ENCODE measurements at places on chromosomes 2 and 18.

DNA sequence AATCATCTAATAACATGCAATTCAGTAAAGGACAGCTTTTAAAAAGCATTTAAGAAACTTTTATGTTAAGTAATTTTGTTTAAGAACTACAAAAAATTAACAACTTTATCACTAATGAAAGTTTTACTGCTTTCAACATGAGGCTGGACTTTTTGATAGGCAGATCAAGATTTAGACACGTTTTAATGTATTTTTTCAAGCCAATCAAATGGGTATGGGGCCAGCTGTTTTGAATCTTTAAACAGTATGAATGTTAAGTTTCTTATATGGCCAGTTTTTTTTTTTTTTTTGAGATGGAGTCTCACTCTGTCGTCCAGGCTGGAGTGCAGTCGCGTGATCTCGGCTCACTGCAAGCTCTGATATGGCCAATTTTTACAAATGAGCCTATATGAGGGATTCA, 73.1 kb downstream of the ST6GAL2 start:
- DNase-seq = no peak

DNA sequence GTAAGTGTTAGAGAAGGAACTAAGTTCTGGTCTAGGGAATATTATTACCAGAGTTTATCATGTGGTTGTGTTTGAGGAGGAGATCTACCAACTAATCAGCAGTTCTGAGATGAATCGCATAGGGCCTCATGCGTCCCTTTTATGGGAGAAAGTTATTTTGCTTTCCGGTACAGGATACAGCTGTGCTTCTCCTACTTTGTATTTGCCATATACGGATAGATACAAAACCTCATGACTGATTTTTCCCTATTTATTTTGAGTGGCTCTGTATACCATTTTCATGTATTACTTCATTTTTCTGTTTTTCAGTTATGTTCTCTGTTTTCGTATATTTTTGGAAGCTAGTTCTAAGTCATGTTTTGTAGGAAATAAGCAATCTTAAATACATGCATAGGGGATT, 66.8 kb downstream of the ACSL3 start:
- DNase-seq = no peak

DNA sequence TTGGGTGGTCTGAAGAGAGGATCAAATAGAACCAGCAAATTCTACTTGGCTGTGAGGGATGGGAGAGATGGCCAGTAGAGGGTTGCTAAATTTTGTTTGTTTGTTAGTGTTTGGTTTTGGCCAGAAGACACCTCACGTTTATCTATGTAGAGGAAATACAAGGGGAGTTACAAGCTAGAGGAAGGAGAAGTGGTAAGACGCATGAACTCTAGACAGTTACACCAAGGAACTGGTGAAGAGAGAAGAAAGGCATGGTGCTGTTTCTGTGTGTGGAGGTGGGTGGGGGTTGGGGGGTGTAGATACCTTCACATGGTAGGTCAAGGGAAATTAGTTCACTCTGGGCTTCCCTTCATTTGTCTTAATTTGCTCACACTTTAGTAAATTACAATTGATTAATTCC, 25.6 kb downstream of the RASGRP3 start:
- DNase-seq = no peak

DNA sequence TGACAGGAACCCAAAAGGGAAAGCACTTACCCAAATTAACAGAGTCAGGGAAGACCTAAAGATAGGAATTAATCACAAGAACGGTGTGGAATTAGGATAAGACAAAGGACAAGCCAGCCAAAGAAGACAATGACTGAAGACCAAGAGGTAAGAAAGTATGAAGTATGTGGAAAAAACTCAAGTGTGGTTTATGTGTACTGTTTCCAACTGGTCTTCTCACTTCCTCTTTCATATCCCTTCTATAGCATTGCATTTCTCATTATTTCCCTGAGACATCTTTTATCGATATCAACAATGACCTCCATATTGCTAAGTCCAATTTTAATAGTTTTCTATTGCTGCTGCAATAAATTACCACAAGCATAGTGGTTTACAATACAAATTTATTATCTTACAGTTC, 313.5 kb upstream of the SLC39A10 start:
- no peak for DNase-seq

- DNase-seq = no peak
Observed at GRCh38 chr18:34122724-34123334, 101.9 kb downstream of the NOL4 start.

DNA sequence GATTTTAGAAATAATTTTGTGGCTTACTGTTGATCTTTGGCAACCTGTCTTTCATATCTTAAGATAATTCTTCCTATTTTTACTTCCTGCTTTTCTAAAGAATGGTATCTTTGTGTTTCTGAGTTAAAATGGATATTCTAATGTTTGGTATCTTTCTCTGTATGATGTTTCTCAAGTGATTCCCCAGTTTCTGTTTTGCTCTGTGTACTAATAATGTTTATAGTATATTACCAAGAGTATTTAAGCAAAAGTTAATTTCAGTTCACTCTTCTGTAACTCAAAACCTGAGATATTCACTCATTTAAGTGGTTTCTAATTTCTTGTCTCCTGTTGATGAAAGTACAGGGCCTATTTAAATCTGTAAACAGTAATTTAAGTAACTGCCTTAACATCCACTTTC, 58.3 kb downstream of the CCDC150 start:
- no peak for DNase-seq
